Activated naive CD4-positive, alpha-beta T cell treated with anti-CD3 and anti-CD28 coated beads, Interleukin-2, amount 10 ng/mL, durations not matched to agents 7 days and 5 days (primary cell): ENCODE measurements at places on chromosomes 5 and 9.

- no peak for DNase-seq
Measured at GRCh38 chr9:7636838-7637467, 162.6 kb downstream of the DMAC1 start.

GRCh38 chr5:104635227-104635626 lies 1072.6 kb upstream of the NUDT12 start:
- no peak for DNase-seq

GRCh38 chr5:141597814-141598213 lies 21.0 kb downstream of the DIAPH1 start:
- no peak for DNase-seq

DNA sequence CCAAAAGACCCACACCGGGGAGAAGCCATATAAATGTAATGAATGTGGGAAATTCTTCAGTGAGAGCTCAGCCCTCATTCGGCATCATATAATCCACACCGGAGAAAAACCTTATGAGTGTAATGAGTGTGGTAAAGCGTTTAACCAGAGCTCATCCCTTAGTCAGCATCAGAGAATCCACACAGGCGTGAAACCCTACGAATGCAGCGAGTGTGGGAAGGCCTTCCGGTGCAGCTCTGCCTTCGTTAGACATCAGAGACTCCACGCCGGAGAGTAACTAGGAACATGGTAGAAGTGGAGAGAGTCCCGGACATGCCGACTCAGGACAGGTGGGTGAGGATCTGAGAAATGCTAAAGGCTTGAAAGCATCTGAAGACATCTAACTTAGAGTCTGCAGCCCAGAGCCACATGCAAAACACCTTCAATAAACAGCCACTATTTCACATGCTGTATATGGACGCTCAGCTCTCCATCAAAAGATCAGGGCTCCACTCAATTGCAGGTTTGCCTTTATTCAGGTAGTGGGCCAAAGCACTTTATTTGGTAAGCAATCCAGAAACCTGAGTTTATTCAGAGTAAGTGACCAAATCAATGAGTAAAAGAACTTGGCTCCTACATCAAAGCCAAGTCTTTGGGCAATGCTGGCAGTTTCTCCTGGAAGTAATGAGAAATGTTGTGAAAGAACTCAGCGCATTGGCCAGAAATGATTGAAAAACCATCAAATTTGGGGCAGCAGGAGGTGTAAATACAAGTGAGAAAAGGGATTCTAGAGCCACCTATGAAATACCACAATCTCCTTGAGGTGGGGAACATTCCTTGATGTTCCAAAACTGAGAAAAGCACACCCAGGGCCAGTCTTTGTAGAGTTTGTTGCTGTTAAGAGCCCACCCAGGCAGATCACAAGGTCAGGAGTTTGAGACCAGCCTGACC lies 6.0 kb downstream of the RPL12 start:
- no peak for DNase-seq

DNA sequence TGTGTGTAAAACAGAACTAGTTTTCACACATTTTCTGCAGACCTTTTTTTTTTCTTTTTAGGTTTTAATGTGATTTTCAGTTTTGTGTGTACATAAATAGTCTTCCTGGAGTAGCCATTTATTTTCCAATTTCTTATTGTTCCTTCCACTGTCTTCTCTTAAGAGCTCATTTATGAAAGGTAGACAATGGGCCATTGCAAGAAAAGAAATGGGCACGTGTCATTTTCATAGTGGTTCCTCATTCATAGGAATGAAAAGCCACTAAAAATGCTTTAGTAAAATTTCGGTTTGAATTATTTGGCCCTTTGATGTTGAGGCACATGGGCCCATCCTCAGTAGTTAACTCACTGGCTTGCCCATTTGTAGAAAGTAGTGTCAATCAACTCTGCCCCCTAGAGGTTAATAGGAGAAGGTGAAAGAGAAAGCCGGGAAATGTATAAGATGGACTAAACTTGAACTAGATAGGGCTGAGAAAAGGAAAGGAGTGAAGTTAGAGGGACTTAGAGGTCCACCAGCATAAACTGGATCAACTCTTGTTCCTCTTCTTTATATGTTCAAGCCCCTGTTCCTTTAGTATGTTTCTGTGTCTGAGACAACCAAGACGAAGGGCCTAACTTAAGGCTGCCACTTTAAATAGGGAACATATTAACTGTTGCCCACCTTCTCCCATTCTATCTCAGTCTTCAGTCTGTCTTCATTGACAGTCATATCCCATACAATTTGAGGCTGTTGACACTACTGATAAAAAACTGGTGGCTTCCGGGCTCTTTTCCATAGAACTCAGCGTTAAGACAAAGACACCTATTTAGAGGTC lies 72.6 kb downstream of the SMARCA2 start:
- peak; percentile 29 for DNase-seq

DNA sequence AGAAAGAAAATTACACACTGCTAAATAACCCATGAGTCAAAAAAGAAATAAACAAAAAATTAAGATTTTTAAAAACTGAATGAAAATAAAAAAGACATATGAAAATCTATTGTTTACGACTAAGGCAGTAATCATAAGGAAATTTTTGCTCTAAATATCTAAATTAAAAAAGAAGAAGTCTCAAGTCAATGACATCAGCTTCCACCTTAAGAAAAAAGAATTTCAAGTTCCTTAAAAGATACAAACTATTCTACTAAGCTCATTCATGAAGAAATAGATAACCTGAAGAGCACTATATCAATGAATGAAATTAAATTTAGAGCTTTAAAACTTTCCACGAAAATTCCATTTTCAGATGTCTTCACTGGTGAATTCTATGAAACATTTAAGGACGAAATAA lies 15.7 kb upstream of the STARD4 start:
- DNase-seq = no peak
